GM23248 (cell line): ENCODE measurements at places on chromosomes 5 and 9. TPM values are rescaled to one million over a fixed set of nuclear protein-coding genes. Genes with fewer than 3 reads are reported as not detected.

- DNase-seq = no peak
These were observed 61.4 kb downstream of the FAM78A start for GRCh38 chr9:131214876-131215275.

GRCh38 chr9:6072865-6073264, 57.4 kb upstream of the RANBP6 start:
- no peak for DNase-seq

- no peak for DNase-seq
These were observed 34.3 kb downstream of the FAT2 start for GRCh38 chr5:151556806-151557205.

DNA sequence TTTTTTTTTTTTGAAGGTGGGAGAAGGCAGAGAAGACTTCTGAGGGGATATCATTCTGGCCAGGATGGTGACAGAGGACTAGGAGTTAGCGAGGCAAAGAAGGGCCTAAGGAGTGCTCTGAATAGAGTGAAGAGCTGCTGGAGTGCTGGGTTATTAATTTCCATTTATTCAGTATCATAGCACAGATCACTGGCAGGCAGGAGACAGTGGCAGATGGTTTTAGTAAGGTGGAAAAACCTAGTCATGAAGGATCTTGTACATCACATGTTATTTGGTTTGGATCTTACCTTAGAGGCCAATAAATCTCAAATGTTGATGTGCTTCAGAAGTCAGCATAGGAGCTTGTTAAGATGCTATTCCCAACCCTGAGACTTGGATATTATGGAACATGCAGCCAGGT, 165.5 kb downstream of the TTLL11 start:
- DNase-seq = no peak

DNA sequence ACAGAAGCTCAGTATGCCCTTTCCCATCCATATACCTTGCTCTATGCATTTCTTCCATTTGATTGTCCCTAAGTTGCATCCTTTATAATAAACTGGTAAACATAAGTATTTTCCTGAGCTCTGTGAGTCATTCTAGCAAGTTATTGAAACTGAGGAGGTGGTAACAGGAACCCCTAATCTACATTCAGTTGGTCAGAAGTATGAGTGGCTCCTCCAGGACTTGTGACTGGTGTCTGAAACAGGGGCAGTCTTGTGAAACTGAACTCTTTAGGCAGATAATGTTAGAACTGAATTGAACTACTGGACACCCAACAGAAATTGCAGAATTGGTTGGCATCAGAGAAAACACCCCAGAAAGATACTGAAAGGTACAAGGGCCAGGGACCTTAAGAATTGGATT, 133.1 kb upstream of the POU5F2 start:
- DNase-seq = peak; percentile 10

DNA sequence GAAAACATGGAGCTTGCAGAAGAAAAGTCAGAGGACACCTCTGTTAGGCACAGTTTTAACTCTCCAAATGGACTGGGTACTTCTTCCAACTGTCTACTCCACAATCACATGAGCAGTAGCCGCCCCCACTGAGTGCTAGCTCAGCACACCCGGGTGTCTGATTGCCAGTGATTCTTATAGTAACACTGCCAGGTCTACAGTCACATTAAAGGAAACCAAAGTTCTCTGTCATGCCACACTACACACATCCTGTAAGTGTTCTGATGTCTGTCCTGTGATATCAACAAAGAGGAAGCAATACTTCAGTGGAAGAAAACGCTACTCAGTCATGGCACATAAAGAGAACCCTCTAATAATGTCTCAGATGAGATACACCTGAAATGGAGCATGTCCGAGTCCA, at the start of gene HAVCR2:
HAVCR2 (minus strand) TSS at position 69 of the 400 bp plus-strand sequence; CDS start at position 8, 61 bp downstream.
- no peak for DNase-seq

DNA sequence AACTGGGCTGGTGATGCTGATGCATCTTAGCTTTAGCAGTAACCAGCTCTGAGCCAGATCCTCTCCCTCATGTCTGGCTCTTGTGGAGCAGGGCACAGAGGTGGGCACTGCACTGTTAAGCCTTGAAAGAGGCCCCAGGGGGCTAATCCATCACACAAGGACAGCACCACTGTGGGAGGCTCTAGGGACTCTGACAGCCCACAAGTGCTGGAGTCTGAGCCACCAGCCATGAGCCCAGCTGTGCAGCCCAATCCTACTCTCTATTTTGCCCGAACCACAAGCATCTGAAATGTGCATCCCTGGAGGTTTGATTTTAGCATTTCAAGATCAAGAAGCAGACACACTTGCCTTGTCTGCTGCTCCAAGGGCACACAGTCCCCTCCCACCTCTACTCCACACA, 407.1 kb upstream of the TRPC7 start:
- DNase-seq = no peak

The C8G gene
- not detected in 2 replicates for total RNA-seq

The TAL2 gene
- not detected in 2 replicates for total RNA-seq
